CD4-positive, alpha-beta T cell treated with Interleukin-15 for 4 hours (primary cell): ENCODE measurements at places on chromosomes 7 and 10.

DNA sequence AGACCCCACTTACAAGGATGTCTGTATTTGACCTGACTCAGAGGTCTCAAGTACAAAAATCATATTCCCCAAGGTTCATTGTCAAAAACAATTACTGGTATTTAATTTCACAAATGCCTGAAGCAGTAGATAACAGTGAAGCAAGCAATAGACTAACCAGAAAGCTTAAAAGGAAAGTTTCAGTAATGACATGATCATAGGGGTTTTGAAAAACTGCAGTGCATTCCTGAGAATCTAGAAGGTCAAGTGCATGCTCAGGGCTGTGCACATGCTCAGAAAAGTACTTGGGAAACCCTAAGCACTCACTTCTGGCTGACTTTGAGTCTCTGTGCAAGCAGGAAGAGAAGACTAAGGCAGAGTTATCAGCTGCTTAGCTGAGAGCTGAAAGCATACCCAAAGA, 27.1 kb downstream of the RASGEF1A start:
- no peak for DNase-seq

GRCh38 chr7:80618096-80618495, 20.3 kb upstream of the CD36 start:
- no peak for DNase-seq

DNA sequence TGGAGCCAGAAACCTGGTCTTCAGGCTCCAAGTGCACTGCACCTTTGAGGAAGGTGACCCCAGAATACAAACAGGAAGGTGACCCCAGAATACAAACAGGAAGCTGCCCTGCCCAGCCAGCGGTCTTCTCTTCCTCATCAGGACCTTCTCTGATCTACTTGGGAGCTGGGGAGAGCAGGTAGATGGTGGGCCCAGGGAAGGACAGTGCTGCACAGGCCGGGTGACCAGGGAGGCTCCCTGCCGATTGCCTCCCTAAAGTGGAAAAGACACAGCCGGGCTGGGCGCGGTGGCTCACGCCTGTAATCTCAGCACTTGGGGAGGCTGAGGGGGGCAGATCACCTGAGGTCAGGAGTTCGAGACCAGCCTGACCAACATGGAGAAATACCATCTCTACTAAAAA, 151.8 kb upstream of the CHST15 start:
- DNase-seq, result no peak

DNA sequence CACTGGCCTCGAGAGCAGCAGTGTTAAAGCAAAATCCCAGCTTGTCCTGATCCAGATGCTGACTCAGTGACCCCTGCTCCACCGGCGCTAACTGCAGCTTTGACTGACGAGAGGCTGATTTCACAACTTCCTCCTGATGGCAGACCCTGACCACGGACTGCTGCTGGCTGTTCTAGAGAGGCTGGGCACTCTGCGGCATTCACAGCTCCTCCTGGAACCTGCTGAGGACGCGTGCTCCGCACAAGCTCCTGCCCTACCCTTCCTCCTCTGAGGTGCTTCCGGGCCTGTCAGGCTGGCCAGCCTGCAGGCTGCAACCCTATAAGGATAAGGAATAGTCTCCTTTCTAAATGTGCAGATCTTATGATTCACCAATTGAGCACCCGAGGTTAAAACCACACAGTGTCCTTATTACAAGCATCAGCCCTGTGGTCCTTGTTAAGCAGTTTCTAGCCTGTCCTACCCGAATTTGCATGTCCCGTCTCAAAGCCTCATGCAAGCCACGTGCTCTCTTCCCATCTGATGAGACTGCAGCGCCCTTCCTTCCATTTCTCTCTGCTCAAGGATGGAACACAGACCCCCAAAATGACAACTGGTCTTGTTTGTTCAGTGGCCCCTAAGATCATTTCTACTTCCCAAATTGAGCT, 35.5 kb upstream of the NCAPG2 start:
- DNase-seq, result no peak
